SHP77 treated with DMSO at 0.1 percent for 48 hours (cell line): ENCODE measurements at places on chromosomes 11 and 22.

DNA sequence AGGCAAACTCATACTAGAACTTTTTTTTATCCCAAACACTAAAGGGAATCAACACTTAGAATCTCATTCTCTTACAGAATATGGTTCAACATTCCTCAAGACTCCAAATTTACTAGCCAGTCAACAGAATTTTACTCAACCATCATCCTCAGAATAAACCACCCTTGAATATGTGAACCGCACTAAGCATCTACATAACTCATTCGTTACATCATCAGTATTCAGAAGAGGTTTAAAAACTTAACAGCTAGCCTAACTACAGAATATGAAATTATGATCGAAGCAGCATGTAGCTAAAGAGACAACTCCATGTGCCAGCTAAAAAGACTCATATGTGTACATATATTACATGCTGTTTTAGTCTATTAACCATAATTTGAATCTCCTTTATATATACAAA is 47.9 kb downstream of the CLDN25 start:
- no peak for DNase-seq

- DNase-seq, result no peak
Observed at GRCh38 chr11:131811383-131811782, 441.0 kb downstream of the NTM start.

- no peak for DNase-seq
Observed at GRCh38 chr11:70510106-70510505, 111.8 kb downstream of the CTTN start.

DNA sequence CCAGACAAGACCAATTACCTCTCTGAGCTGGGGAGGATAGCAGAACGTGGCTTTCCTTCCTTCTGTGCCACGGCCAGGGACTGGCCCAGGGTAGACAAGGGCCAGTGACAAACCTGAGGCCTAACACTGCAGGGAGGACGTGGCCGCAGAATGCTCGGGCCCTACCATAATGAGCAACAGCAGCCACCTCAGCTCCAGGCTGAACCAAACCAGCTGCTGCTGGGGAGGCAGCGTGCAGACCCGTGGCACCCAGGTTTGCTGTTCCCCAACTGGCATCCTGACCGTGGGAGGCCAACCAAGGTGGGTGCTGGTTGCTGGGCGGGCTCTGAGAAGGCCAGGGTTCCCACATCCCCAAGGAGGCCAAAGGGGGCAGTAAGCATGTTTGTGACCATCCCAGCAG is 83.0 kb downstream of the MORC2 start:
- DNase-seq, result no peak

DNA sequence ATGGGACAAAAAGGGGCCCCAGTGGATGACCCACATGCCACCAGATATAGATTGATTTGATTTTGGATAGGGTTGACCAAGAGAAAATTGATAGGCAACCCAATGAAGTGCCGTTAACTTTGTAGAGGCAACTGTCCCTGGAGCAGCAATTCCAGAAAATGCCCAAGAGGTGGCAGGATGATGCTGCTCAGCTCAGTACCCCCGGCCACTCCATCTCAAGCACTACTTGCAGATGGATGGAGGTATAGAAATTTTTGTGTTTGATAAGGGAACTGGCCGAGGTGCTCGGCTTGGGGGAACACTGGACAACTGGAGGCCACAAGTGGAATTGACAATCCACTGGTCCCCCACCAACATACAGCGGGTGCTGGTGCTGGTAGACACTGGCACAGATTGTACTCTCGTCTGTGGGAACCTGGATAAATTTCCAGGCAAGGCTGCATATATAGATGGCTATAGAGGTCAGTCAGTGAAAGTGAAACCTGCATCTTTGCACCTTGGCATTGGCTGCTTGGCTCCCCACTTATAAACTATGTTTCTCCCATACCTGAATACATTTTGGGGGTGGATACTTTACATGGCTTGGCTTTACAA is 86.3 kb downstream of the CCDC83 start:
- peak; percentile 20 for DNase-seq

- no peak for DNase-seq
Observed at GRCh38 chr11:10893714-10894151, 35.9 kb upstream of the ZBED5 start.

DNA sequence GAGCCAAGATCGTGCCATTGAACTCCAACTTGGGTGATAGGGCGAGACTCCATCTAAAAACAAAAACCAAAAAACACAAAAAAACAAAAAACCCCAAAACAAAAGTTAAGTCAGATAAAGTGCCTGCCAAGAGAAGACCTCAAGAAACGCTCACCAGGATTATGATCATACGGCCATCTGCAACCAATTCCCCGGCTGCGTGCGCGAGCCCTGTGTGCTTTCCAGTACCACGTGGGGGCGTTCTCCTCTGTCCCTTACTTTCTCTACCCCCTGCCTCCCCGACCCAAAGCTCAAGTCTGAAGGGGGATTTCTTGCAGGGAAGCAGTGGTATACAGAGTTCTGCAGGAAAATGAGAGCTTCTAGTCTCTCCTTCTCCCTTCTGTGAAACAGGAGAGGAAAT is 10.5 kb upstream of the RPS19BP1 start:
- DNase-seq, result no peak

DNA sequence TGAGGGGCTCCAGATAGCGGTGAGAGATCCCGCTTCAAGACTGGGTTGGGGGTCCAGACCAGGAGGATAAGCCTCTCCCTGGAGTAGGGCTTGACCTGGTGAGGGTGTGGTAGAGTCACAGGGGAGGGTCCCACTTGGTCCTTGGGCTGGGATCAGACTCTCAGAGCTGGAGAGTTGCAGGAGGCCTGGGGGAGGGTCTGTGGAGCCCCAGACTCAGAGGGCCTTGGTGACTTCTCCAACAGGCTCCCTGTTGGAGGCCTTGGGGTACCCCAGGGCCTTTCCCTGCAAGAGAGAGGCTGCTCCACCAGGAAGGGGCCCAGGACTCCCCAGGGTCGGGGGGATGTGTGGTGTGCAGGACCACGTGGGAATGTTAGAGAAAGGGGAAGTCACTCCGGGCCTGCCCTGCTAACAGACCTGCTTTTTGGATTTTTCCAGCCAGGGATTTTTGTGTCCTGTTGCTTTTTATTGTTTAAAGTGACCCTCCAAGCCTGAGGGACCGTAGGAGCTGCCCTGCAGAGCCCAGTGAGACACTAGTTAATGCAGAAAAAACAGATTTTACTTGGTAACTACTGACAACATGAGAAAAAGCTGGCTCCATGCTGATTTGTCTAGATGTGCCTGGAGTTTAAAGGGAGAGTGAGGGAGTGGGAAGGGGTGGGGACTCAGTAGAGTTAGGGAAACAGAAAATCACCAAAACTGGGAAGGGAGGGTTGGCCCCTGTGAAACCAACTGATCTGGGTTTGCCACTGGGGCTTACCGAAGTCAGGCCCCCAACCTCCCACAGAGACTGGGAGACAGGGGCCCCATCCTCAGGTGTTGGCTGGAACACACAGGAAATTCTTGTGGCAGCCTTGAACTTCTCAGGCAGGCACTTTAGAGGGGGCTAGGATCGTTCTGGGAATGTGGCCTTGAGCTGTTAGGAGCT is 801 bp upstream of the TXNRD2 start:
- no peak for DNase-seq

- DNase-seq, result no peak
Observed at GRCh38 chr11:2923446-2924375, 5.5 kb downstream of the PHLDA2 start.

GRCh38 chr11:19719960-19720359 is 7.3 kb downstream of the NAV2 start:
- DNase-seq, result no peak

GRCh38 chr22:46425016-46425415 is 89.5 kb downstream of the TRMU start:
- DNase-seq, result no peak

- no peak for DNase-seq
Observed at GRCh38 chr11:128468111-128468510, 119.2 kb downstream of the ETS1 start.

DNA sequence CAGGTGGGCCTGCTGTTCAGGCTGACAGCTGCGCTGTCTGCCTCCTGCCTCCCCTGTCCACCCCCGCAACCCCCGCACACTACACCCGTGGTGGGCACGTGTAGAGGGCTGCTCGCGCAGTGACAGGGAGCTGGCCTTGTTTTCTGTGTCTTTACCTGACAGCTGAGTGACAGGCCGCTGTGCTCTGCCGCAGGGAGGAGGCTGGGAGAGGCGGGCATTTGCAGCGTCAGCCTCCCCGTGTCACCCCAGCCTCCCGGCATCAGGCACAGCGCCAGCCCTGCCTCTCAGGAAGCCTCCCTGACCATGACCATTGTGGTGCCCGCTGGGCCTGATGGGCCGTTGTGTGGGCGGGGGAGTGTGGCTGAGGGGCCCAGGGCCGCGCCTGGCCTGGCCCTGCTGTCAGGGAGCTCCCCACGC is 32.0 kb upstream of the RELT start:
- no peak for DNase-seq

DNA sequence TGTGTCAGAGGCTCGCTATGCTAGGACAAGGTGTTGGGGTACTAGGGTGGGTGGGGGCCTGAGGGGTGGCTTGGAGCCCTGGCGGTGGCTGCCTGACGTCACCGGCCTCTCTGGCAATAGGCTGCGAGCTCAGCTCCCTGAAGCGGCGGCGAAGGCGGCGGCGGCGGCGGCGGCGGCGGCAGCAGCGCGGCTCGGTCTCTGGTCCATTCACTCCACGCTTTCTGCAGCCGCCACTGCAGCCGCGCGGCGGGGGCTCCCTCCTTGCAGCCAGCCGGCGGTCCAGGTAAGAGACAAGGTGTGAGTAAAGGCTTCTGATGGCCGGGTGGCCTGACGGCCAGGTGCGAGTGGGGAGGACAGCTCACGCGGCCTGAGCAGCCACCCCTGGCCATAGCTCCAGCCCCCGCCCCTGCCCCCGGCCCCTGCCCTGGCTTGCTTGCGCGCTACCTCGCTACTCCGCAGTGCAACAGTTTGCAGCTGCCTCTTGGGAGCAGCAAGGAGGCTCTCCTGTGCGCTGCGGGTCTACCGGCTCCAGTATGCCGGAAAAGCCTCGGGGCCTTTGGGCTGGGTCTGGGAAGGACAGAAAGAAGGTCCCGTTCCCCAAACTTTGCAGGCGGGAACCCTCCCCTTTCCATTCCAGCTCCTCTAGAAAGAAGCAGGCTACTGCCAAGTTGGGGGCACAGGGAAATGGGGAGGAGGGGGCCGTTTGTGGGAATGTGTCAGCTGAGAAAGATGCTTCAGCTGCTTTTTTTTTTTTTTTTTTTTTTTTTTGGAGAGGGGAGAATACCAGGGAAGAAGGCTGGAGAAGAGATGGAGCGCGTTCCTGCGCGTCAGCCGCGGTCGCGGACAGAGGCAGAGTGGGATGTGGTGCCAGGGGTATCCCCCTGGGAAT is at the start of gene C11orf87:
Gene C11orf87, plus strand, starts transcription at position 210 of the 889 bp plus-strand sequence. CDS start 1,444 bp downstream, outside the sequence.
- no peak for DNase-seq

DNA sequence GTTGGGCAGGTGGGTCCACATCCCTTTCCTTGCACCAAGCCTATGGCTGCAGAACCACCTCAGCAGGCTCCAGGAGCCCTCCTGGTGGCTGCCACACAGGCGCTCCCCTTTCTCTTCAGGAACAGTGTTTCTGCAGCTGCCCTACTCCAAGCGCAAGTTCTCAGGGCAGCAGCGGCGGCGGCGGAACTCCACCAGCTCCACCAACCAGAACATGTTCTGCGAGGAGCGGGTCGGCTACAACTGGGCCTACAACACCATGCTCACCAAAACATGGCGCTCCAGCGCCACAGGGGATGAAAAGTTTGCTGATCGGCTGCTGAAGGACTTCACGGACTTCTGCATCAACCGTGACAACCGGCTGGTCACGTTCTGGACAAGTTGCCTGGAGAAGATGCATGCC is 38.2 kb upstream of the YWHAH start:
- no peak for DNase-seq

DNA sequence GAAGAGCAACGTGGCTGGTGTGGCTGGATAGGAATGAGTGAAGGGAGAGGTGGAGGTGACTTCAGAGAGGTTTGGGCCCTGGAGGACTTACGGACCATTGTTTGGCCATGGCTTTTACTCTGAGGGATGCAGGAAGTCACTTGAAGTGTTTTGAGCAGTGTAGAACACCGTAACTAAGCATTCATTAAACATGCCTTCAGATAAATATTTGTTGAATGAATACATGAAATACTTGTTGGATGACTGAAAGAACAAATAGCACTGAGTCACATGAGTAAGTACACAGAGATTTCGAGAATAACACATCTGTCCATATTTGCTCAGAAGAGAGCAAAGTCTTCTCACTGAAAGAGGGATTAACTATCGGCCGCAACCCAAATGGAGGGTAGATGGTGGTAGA is 182.7 kb upstream of the SNX19 start:
- DNase-seq, result no peak

- DNase-seq, result no peak
Observed at GRCh38 chr11:82315093-82315492, 418.6 kb downstream of the FAM181B start.

GRCh38 chr11:11230802-11231562 is 122.1 kb downstream of the CSNK2A3 start:
- no peak for DNase-seq

GRCh38 chr11:111310088-111310487 is 11.7 kb downstream of the POU2AF3 start:
- peak; percentile 82 for DNase-seq

- DNase-seq, result no peak
Observed at GRCh38 chr11:65574811-65575567, 864 bp upstream of the EHBP1L1 start.

- no peak for DNase-seq
Observed at GRCh38 chr11:130470832-130471706, 22.6 kb downstream of the ADAMTS15 start.

- no peak for DNase-seq
Observed at GRCh38 chr11:11359611-11360010, 6.6 kb upstream of the CSNK2A3 start.
